ENCODE measurements at places on chromosomes 2 and 18.

DNA sequence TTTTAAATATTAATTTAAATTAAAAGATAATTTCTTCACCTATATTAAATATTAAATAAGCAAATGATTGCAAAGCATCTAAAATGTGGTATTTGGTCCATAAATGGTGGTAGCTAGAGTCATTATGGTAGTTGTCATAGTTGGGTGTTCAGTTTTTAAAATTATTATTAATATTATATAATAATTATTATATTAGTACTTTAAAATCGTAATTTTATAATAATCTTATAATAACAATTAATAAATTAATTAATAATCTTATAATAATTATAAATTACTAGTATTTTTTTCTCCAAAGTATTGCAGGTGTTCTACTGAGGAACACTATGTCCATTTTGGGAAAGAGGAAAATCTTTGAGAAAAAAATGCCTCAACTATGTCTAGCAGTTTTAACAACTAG is 835.5 kb upstream of the GCFC2 start:
- DNase-seq, result no peak

GRCh38 chr2:190648289-190649034 is 421 bp upstream of the NAB1 start:
- DNase-seq, result peak; percentile 81

DNA sequence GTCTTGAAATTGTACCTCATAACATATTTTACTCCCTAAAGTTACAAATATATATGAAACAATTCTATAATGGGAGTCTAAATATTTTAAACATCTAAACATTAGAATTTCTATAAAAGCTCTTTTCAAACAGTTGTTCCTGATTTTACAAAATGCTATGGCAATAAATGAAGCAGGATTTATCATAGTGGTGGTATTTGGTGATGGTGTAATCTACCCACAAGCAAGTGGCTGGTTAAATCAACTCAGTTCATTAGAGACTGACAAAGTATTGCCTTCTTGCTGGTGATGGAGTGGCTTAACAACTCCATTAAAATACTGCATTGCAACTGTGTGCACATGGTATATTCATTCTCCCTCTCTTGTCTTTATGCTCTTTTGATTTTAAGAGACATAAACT is 138.9 kb downstream of the PMAIP1 start:
- no peak for DNase-seq

GRCh38 chr2:192087398-192087958 is 107.3 kb downstream of the TMEFF2 start:
- DNase-seq, result no peak

- DNase-seq, result no peak
These were observed 283.1 kb downstream of the THSD7B start for GRCh38 chr2:137048455-137048854.

DNA sequence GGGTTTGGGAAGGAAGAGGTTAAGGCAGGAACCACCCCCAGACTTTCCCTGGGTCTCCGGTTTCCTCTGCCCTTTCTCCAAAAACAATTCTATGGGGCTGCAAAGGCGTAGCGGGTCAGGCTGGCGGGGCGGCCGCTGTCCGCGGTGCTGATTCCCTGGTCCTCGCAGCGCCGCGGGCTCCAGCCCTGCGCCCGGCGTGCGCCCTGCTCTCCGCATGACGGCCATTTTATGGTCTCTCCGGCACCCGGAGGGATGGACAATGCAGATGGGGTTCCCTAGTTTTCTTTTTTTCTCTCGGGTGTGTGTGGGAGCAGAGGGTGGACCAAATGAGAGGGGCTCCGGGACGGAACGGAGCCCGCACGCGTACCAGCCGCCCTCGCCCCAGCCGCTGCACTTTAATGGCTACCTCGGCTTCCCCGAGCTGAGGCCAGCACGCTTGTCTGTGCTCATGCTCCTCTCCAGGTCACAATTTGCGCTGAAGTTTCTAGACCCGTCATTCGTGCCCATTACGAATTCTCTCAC is 1.6 kb downstream of the ST8SIA3 start:
- peak; percentile 1 for DNase-seq

Data from stimulated activated CD4-positive, alpha-beta T cell treated with anti-CD3 and anti-CD28 coated beads, Interleukin-15, amount 100 ng/mL, for 1 hour (primary cell).